NCI-H69 (cell line): ENCODE measurements at places on chromosomes 2 and 18.
A peak's percentile ranks its signal among the peaks of the same experiment; 100 is the strongest.

DNA sequence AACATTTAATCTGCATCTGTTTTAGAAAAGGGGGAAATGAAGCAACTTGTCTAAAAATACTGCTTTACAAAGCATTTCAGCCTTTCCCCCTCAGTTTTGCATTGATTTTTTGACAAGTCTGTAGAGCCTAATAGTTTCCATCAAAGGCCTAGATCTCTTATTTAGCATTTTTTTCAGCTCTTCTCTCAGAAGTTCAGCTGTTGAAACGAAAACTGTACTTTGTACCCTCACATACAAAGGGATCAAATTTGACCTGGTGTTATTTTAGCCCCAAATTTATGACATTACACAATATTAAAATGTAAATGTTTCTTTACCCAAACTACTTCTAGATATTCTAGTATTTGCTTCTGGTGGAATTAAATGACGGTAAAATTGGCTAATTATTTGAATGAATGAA, 13.0 kb downstream of the YPEL5 start:
- no peak for DNase-seq

GRCh38 chr2:65494078-65494477, 61.7 kb upstream of the SPRED2 start:
- no peak for DNase-seq

- no peak for DNase-seq
Measured at GRCh38 chr18:8911408-8912340, 190.8 kb upstream of the NDUFV2 start.

GRCh38 chr18:37385846-37386778, 179.5 kb downstream of the CELF4 start:
- DNase-seq: peak; percentile 73

- no peak for DNase-seq
Measured at GRCh38 chr2:205714789-205715720, 32.8 kb downstream of the NRP2 start.

- DNase-seq: peak; percentile 70
Measured at GRCh38 chr2:25165992-25166875, 2.1 kb downstream of the POMC start.
